ENCODE measurements at places on chromosomes 3 and 15. TPM values are rescaled to one million over a fixed set of nuclear protein-coding genes. Genes with fewer than 3 reads are reported as not detected.

- DNase-seq, result no peak
Observed at GRCh38 chr15:87142096-87142495, 1062.4 kb downstream of the AGBL1 start.

DNA sequence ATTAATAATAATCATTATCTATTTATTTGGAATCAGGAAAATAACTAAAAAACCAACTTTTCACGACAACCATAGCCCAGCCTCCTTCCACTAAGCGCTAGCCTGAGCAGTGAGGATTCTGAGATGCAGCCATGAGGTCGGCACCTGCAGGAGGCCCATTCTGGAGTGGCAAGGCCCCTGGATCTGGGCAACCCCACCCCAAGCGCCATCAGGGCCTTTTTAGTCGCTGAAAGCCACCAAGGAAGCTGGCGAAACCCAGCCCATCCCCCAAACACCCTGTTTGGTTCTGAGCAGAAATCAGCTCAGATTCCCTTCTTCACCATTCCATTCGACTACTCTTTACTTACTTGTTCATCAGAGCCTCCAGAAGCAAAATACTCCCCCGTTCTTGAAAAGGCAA lies 29.5 kb downstream of the POC1A start:
- no peak for DNase-seq

REC114 gene
- not detected for polyA plus RNA-seq

DNA sequence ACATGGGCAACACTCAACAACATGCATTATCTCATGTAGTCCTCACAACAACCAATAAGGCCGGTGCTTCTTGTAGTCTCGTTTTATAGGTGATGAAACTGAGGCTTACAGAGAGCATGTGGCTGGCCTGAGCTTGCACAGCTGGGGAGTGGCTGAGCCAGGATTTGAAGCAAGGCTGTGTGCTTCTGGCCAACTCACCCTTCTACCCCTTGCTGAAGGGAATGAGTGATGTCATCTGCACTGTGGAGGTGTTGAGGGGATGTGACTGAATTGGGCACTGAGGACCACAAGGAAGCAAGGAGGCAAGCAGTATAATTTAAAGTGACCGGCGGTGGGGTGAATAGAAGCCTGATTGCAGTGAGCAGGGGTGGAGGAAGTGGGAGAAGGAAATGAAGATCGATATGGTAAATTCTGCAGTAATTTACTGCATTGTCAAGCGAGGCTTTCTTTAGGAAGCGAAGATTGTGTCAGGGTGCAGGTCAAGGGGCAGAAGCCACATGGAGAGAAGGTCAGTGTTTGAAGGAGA lies 62.3 kb downstream of the MINAR1 start:
- DNase-seq, result no peak

CCR8 gene
- polyA plus RNA-seq, result not detected

CTXN2 gene
- not detected for polyA plus RNA-seq

DNA sequence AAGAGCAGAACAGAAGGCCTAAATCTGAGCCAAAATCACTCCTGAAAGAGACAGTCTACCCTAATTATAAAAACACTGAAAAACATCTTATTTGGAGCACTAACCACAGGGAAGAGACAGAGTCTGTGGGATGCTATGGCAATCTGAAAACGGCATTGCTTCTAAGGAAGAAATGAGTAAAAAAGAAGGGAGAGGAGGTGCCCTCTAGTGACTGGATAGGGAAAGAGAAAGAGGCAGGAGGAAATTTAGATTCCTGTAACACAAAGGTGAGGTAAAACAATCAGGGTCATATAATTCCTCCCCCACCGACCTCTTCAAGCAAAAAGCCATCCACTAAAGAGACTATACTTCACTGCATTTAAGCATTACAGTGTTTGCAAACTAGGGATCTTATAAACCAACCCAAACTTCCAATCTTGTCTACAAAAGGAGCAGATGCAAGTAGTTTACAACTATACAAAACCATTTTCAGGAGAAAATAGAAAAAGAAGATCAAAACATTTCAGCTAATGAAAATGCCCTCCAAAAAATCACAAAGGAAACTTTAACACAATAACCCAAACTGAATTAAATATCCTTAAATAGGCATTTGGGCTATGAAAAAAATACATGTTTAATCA lies 32.6 kb downstream of the HACD2 start:
- no peak for DNase-seq

GRCh38 chr15:28895566-28895965 lies 9.8 kb downstream of the APBA2 start:
- no peak for DNase-seq

ZNF662 gene
- polyA plus RNA-seq, result 46.3 TPM

GRCh38 chr3:112814266-112814665 lies 32.4 kb downstream of the CD200R1L start:
- DNase-seq, result no peak

- no peak for DNase-seq
Observed at GRCh38 chr3:21766002-21766401, 15.0 kb upstream of the ZNF385D start.

EXD1 gene
- polyA plus RNA-seq, result not detected

CASR gene
- 26.8 TPM for polyA plus RNA-seq

ROPN1B gene
- 0.68 TPM for polyA plus RNA-seq

GRCh38 chr3:47892286-47893040 lies 89.5 kb downstream of the DHX30 start:
- DNase-seq, result no peak

DNA sequence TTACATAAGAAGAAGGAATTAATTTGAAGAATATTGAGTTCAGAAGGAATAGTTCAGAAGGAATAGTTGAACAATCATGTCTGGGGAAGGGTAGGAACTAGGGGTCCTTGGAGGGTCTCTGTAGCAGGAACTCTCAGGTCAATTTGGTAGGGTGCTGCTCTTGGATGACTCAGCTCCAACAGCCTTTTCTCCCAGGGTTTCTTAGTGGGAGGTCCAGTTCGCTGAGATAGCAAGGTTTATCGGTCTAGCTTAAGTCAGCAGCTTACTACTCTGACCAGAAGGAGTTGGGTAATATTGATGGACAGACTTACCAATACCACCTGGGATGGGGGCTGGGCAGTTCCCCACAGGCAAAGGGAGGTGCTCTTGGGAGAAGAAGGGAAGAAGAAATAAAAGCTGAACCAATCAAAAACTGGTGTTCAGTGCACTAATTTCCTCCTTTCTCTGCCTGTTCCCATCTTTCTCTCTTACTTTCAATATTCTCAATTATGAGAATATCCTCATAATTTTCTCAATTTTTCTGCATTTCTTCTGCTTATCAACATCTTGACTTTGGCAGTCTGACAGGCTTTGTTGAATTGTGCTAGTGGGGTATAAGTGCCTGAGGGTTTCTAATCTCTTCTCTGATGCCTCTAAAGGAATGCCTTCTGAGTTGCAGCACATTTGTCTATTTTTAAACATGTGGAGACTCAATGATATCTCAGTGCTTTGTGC lies 14.4 kb upstream of the MITF start:
- DNase-seq, result no peak

GRCh38 chr3:4724051-4724629 lies 231.0 kb downstream of the ITPR1 start:
- DNase-seq, result no peak

TIMP4 gene
- 1.4 TPM for polyA plus RNA-seq

CLRN1 gene
- not detected for polyA plus RNA-seq

DNA sequence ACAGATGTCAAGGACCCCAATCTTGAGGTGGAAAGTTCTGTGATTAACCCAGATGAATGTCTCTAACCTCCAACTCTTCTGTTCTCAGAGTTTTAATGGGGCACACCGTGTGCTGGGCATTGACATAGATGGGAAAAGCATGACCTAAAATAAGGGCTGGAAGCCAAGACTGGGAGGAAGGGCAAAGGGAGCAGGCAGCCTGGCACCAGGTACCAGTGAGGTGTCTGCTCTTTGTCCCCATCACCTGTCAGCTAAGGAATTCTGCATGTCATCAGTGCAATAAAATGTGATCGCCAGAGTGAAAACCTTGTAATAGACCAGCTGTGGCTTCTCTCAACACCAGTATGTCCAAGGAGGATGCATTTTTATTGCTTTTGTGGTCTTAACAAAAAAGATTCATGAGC lies 143.5 kb upstream of the TPM1 start:
- DNase-seq, result no peak

DNA sequence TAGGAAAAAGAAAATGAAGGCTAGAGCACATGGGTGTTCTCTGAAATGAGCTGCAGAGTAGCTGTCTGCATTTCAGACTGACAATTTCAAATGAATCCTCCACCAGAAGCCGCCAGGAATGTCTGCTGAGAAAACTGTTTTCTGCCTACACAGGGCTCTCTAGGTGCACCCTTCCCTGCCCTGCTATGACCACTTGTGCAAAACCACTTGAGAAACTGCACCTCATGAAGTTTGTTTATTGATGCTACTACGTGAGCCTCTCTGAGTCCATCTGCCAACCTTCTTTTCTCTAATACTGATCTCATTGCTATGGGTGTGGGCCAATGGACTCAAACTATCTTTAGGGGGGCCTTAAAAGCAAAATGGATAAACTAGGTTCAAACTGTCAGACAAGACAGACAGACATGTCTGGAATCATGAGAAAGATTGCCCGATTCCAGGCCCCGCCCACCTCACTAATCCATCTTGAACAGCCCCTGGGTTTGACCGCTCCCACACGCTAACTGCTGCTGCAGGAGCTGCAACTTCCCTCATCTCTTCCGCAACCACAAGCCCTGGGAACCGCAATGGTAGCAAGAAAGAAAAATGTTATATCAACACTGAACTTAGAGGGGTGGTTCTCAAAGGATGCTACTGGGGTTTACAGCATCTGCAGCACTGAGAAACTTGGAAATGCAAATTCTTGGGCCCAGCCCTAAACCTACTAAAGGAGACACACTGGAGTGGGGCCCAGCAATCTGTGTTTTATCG lies 9.0 kb upstream of the CD47 start:
- no peak for DNase-seq

- no peak for DNase-seq
Observed at GRCh38 chr3:128367761-128368160, 98.9 kb downstream of the DNAJB8 start.
